ENCODE measurements at places on chromosomes 4 and X. TPM values are rescaled to one million over a fixed set of nuclear protein-coding genes. Genes with fewer than 3 reads are reported as not detected.

The CFP gene
- total RNA-seq: 1.3 TPM

The IL2RG gene
- 0.63 TPM for total RNA-seq

The NR0B1 gene
- 0.31 TPM for total RNA-seq

The DUSP9 gene
- total RNA-seq: 1.6 TPM

The F9 gene
- total RNA-seq: not detected

The RASL11B gene
- 20.3 TPM for total RNA-seq

The BEX2 gene
- 111 TPM for total RNA-seq

The FAM149A gene
- 39.8 TPM for total RNA-seq

The NALF2 gene
- 3.4 TPM for total RNA-seq

The APELA gene
- 0.31 TPM for total RNA-seq

The PRRG3 gene
- 15.0 TPM for total RNA-seq

The MED28 gene
- 43.5 TPM for total RNA-seq

The POF1B gene
- not detected for total RNA-seq

The TMPRSS11B gene
- not detected for total RNA-seq

The SLC7A11 gene
- total RNA-seq: 13.1 TPM

The RAB39B gene
- 27.2 TPM for total RNA-seq

The CNKSR2 gene
- 243 TPM for total RNA-seq

The COMMD8 gene
- 16.6 TPM for total RNA-seq

The UGT2B17 gene
- not detected for total RNA-seq

The ZC4H2 gene
- 25.7 TPM for total RNA-seq

The XPNPEP2 gene
- not detected for total RNA-seq

The RPA4 gene
- total RNA-seq: 2.8 TPM

The TRIML1 gene
- not detected for total RNA-seq

The ART3 gene
- total RNA-seq: 0.31 TPM

The CXorf49 gene
- not detected for total RNA-seq

The MAGEH1 gene
- 79.5 TPM for total RNA-seq

The UGT2A3 gene
- not detected for total RNA-seq

The CENPVL1 gene
- total RNA-seq: 2.5 TPM

The NKX3-2 gene
- not detected for total RNA-seq

The LANCL3 gene
- total RNA-seq: 1.3 TPM

The FRG2 gene
- total RNA-seq: not detected

The SUPT20HL1 gene
- not detected for total RNA-seq

The SLC10A6 gene
- not detected for total RNA-seq

The ZFP92 gene
- total RNA-seq: 1.9 TPM

The TKTL2 gene
- total RNA-seq: 1.9 TPM

The PABPC5 gene
- 8.1 TPM for total RNA-seq

The FAM9B gene
- not detected for total RNA-seq

The SYP gene
- 121 TPM for total RNA-seq

The HMGN5 gene
- total RNA-seq: 2.2 TPM

Data from parietal lobe (tissue), 2 donors.